ENCODE measurements at places on chromosomes 7 and 10. TPM values are rescaled to one million over a fixed set of nuclear protein-coding genes. Genes with fewer than 3 reads are reported as not detected.
A peak's percentile ranks its signal among the peaks of the same experiment; 100 is the strongest.

TWIST1 gene
- 32.0 TPM for total RNA-seq

DNA sequence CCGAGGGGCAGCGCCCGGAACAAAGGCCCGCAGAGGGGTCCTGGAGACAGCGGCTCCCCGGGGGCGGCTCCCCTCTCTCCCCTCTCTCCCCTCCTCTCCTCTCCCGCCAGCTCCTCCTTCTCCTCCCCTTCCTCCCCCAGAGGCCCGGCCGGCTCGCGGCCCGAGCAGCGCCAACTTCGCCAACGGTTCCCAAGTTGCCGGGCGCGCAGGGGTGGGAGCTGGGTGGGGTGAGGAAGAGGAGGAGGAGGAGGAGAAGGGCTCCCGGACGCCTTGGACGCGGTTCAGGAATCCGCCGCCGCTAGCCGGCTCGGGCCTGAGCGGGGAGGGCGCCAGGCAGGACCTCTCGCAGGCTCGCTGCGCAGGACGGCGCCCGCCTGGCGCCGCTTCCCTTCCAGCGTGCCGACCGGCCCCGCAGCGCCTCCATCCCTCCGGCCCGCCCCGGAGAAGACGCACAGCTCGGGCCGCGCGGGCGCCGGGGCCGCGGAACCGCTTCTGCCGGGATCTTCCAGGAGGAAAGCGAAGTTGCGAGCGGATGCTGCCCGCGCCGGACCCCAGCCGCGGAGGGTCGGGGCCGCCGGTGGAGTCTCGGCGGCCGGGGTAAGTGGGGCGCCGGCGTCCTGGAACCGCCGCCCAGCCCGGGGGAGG lies at the start of gene CHST3:
Gene CHST3, plus strand, starts transcription at position 298 of the 645 bp plus-strand sequence. CDS start 41,448 bp downstream, outside the sequence.
- peak; percentile 57 for DNase-seq

COMTD1 gene
- total RNA-seq: 3.5 TPM

DNA sequence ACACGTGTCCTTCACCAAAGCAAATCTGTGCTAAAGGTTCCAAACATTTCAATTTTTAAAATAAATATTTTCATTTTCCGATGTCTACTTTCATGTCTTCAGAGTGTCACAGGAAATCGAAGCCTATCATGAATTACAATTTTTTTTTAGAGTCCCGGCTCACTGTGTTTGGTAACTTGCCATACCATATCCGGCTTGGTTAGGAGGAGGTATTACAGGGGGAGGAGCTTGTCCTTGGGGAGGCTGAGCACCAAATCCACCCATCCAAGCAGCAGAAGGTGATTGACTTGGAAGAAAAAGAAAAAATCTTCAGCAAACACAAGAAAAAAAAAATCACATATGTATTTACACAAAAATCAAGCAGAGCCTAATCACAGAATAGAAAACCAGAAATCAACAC lies 21.3 kb downstream of the TIAL1 start:
- DNase-seq: peak; percentile 14
